ENCODE measurements at places on chromosomes 1 and 21.

DNA sequence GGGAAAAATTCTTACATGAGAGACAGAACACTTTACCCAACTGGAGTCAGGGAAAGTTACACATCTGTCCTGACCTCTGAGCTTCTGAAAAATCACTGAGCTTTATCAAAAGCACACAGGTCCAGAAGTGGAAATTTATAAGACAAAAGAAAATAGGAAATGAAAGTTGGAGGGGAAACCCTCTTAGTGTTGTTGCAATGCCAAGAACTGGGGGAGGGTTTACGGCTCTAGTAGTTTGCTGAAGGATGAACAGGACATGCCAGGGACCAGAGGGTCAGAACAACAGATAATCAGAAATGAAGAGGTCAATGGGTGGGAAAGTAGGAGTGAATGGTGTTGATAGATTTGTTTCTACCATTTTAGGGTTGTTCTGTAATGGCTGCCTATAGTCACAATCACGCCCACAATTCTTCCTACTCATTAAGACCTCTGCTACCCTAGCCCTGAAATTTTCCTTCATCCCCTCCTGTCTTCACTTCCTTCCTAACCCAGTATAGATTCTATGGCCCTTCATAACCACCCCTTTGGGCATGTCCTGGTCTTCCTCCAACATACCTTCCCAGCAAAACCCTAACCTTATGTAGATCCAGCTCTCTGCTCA lies 30.3 kb upstream of the FMOD start:
- no peak for DNase-seq

DNA sequence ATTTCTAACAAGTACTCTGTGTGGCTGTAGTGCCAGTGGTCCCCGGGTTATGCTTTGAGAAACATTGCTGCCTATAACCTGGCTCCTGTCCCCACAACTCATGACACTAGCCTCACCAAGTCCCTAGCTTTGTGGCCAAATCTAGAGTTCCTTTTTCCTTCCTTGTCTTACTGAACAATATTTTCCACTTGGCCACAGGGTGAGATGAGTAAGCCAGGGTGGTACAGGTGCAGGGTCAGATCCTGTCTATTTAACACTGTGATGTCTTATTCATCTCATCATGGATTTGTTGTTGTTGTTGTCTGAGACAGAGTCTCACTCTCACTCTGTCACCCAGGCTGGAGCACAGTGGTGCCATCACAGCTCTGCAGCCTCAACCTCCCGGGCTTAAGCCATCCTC lies 18.6 kb downstream of the ARMH1 start:
- no peak for DNase-seq

DNA sequence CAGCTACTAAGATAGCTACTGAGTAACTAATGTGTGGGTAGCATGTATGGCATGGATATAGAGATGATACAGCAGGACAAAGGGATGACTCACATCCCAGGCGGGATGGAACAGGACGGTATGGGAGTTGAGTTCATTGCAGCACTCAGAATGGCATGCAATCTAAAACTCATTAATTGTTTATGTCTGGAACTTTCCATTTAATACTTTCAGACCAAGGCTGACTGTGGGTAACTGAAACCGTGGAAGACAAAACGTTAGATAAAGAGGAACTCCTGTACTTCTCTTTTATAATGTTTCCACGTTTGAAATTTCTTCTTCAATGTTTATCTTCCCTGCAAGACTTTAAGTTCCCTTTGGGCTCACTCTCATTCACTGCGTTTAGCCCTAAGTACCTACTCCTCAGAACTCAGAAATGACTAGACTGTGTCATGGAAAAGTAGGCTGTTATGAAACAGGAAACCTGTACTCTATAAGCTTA lies 151.9 kb downstream of the MAGI3 start:
- peak; percentile 80 for DNase-seq

DNA sequence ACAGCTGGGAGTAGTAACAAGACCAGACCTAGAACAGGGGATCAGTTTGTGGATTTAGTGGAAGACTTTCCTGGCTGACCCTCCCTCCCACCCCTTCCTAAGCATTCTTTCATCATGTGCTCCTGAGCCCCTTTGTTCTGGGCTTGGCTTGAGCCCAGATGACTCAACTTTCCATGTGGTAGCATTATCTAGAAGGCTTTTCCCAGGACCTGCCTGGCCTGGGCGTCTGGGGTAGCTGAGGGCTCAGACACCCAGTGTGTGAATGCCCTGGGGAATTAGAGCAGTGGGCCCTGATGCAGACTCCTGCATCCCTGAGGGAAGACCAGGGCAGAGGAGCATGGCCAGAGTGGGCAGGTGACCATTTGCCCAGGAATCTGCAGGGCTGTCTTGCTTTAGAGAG lies 44.1 kb upstream of the TSPAN2 start:
- DNase-seq, result no peak

DNA sequence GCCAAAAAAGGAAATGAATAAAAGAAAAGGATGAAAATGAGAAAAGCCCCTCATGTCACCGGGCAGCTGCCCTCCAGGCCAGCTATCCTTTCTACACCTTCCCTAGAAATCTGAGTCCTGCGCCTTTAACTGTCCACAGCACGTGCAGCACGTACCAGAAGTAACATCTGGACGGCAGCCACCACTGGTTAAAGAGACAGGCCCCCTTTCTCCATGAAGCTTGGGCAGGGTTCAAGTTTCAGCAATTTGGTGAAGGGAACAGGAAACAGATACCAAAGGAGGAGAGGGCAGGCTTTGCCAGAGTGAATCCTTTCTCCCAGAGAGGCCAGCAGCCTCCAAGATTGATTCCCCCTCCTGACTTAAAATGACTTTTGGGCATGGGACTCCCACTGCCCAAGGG lies 3.6 kb upstream of the KIAA2013 start:
- peak; percentile 25 for DNase-seq

GRCh38 chr1:243568793-243569192 lies 281.2 kb downstream of the AKT3 start:
- DNase-seq, result peak; percentile 49

DNA sequence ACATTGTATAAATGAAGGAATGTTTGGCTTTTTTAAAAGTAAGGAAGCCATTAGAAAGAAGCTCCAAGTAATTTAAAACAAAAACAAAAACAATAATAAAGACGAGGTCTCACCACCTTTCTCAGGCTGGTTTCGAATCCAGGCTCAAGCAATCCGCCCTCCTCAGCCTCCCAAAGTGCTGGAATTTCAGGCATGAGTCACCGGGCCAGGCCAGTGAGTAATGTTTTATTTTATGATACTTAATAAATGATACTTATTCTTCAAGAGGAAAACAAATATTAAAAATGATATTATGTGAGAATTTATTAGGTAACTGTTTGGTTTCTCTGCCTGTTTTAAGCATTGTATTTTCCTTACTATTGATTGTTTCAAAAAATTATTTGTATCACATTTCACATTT lies 201.4 kb upstream of the BRINP3 start:
- no peak for DNase-seq
